ENCODE measurements at places on chromosomes 12 and 14. TPM values are rescaled to one million over a fixed set of nuclear protein-coding genes. Genes with fewer than 3 reads are reported as not detected.

- no peak for DNase-seq
- H3K27ac ChIP-seq, result no peak overlapping the region
- peaks cover 6% of the 10 kb centered on the region for H3K4me1 ChIP-seq
- H3K4me3 ChIP-seq, result no peak overlapping the region
Observed at GRCh38 chr14:21506557-21506956, 4.6 kb downstream of the METTL3 start.

GRCh38 chr14:89674936-89675335, 257.9 kb upstream of the FOXN3 start:
- no peaks in the 10 kb centered on the region for H3K4me1 ChIP-seq
- H3K4me3 ChIP-seq, result no peak overlapping the region
- no peaks in the 10 kb centered on the region for H3K36me3 ChIP-seq
- H3K27ac ChIP-seq, result no peak overlapping the region
- DNase-seq, result no peak

DNA sequence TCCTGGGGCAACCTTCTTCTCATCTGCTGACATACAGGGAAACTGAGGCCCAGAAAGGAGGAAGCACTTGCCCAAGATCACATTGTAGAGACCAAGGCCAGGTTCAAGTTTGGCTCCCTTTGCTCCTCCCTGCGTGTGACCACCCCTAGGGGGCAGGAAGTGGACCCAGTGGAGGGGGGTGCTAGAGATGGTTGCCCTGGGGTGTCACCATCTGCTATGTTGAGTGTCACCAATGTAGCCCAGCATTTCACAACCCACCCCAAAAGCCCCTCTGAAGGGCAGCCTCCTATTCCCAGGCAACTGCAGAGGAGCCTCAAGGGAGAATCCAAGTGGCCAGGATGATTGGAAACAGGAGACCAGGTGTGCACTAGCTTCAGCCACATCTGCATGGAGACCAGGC, 12.0 kb upstream of the RBM19 start:
- DNase-seq, result no peak
- no peak overlapping the region for H3K4me3 ChIP-seq
- H3K36me3 ChIP-seq, result no peaks in the 10 kb centered on the region
- peaks cover 73% of the 10 kb centered on the region for H3K27me3 ChIP-seq
- H3K27ac ChIP-seq, result no peak overlapping the region

LEMD3 gene
- 11.5 TPM for total RNA-seq

ADGRD1 gene
- 0.40 TPM for total RNA-seq
